Fibroblast of skin of abdomen (primary cell): ENCODE measurements at places on chromosomes 5 and 9.

DNA sequence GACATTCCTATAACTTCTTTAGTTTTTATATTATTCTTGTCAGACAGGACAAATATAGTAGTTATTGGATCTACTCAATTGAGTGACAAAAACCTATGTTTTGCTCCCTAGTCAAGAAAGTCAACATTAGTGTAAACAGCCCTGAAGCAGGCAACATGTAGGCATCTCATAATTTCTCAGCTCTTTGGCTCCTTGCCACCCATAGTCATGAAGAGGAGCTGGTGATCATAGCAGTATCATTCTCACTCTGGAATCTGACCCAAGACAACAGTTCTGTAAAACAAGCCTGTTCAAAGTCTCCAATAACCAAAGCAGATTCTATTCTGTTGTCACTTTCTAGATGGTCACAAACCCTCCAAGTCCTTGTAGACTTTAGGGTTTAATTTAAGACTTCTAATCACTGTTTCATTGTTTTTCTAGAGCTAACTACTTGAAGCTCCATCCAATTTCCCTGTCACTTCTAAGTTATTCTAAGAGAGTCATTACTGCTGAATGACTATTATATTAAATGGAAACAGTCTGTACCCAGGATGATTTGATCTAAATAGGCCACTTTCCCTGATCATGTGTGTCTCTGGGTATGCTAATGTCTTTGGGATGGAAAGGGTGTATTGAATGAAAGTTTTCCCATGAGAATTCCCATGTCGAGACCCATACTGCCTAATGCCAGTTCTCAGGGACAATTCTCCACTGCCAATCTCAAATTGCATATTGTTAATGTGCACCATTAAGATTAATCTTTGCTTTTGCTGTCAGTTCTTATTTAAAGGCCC is 533.3 kb downstream of the ACTL7B start:
- DNase-seq, result no peak

DNA sequence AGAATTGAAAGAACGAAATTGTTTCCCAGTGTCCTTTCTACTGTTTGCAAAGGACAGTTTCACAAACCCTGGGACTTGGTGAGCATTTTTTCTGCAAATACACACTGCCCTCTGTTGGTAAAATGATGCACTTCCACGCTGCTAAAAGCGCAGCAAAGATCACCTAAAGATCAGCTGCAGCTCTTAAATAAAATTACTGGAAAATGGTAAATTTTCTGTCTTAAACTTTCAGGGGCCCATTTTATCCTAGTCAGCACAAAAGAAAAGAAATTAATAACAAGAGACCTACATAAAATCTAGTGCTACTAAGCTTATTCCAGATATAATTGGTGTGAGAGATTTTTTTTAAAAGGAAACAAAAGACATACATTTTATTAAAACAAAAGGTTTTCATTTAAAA is 566.0 kb downstream of the CAAP1 start:
- peak; percentile 69 for DNase-seq

DNA sequence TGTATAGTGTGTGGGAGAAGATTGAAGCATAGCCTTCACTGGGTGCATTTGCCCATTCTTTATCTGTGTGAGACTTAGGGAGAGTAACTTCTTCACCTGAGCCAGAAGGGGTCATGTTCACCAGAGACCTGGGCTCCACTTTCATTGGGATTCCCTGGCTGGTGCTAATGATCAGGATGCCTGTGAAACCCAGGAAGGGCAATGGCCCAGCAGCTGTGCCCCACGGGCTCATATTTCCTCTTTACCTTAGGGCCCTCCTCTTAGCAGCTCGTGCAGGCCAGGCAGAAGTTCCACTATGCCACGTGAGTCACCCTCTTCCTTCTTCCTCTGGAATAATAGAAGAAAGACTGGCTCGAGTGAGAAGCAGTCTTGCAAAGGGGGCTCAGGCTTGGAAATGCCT is 5.0 kb downstream of the PPARGC1B start:
- no peak for DNase-seq

DNA sequence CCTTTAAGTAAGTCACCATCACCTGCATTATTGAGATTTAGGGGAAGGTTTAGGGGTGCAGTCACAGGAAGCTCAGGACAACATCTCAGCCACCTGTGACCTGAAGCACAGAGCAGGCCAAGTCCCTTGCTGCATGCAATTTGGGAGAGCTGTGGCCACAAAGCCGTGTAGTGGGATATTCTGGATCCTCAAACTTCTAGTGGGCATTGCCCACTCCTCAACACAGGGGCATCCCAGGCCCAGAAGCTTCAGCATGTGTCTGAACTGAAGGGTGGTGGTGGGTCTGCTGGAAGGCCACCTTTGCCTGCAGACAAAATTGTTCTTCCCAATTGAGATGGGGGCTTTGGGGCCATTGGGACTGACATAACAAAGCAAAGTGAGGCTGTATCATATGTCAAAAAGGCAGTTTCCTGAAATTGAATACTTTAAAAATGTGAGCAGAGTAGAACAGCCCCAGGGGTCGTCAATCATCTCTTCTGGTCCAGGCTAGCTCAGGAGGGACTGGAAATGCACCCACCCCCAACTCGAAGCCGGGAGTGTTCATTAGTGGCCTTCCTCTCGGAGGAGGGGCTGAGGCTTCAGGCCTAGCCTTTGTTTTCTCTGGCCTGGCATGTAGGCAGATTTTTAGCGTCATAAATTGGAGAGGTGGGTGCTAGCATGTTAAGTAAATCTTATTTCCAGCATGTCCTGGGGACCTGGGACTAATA is 2.8 kb upstream of the GADD45G start:
- DNase-seq, result no peak

GRCh38 chr5:137751869-137752491 is 2.2 kb downstream of the HNRNPA0 start:
- DNase-seq, result peak; percentile 80

- DNase-seq, result no peak
Observed at GRCh38 chr5:169583101-169583423, 511 bp upstream of the SPDL1 start.

- no peak for DNase-seq
Observed at GRCh38 chr5:51131266-51131665, 252.0 kb upstream of the ISL1 start.
